Caki2 (cell line): ENCODE measurements at places on chromosomes 7 and 10.
A peak's percentile ranks its signal among the peaks of the same experiment; 100 is the strongest.

GRCh38 chr10:44376472-44377099, 8.3 kb downstream of the CXCL12 start:
- peak; percentile 65 for DNase-seq

DNA sequence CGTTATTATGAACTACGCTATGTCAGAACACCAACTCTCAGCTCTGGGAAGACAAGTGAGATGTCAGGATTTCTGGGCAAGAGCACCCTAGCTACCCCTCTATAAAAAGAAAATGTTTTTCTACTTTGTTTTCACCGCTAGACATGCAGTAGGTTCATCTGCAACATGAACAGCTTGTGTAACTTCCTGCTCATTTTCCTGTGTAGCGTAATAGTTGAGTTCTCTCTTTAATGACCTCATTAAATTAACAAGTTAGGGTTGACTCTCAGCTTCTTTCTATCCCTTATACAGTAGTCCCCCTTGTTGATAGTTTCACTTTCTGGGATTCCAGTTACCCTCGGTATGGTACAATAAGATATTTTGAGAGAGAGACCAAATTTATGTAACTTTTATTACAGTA, 329.4 kb upstream of the ZNF32 start:
- no peak for DNase-seq

DNA sequence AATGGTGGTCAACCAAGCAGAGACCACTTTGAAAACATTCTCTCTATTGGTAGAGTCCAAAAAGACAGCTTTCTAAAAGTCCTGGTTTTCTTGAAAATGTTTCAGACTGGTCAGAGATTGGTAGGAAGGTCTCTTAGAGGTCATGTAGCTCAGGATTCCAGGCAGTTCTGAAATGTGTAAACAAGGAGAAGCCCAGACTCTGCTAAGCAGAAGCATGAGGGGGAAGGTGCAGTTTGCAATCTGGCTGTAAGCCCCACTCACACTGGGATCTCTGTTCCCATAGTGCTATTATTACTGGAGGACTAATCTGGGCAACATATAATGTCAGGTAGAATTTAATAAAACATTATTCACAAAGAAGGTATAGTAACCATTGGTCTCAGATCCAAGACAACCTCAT, 101.1 kb downstream of the MAGI2 start:
- no peak for DNase-seq

DNA sequence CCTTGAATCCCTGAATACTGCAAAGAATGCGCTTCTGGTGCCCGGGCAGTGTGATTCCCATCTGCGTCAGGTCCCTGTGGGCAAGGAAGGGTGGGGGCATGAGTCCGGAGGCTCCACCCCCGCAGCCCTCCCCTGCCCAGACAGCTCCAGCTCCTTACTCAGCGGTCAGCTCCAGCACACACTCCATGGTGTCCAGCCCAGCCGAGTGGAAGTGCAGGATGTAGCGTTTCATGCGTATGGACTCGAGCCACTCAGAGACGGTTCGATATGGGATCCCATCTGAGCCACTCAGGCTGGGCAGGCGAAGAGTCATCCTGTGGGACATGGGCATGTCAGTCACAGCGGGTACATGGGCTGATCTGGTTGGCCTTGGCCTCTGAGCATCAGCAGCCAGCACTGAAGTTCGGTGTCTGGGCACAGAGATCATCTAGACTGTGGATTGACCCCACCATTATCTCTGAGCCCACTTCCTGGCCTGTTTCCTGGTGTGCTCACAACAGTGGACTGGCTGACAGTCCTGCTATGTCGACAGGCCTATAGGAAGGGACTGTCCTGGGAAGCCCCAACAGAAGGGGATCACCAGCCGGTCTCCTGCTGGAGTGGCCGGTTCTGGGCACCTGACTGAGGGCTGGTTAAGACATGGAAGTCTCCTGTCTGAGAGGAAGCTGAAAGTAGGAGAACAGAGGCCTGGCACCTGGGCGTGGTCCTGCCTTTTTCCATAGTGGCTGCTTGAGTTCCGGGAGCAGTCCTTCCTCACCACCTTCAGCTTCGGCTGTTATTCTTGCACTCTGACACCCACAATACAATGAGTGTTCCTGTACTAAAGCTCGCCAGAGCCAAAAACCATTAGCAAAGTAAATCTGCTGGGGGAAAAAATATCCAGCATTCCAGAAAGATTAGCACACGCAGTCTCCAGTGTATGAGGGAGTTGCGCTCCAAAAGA, 10.6 kb downstream of the ZYX start:
- DNase-seq: no peak

DNA sequence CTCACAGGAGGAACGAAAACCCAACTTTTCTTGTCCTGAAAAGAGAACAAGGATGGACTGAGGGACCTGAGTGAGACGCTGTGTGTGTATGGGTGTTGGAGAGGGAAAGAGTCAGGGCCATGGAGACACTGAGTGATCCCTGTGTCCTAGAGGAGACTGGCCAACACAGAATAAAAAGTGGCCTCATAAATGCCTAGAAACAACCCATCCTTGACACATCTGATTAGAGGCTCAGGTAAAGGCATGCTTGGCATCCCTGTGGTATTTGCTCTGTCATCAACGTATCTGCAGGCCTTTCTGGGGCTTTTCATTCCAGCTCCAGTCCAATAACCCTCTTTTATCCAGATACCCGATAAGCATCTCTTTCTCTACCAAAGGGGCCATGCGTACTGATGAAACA, 86.3 kb downstream of the FGFR2 start:
- peak; percentile 81 for DNase-seq

GRCh38 chr7:96827701-96828100, 118.1 kb upstream of the SEM1 start:
- no peak for DNase-seq

DNA sequence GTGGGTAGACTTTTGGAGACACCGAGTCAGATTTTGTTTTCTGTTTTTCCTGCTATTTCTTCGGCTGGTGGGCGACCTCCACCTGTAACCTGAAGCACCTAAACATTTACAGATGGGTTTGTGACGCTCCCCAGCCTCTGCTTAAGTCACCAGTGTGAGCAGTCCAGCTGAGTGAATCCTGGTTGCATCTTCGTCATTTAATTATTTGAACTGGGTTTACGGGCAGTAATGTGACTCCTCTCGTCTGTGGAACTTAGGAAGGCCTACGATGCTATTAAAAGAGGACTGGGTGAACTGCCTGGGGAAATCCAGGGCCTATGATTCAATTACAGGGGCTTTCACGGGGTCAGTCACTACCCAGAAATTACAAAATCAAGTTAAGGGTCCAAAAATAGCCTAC, 52.5 kb downstream of the WNT2 start:
- no peak for DNase-seq
